AG08395 (cell line): ENCODE measurements at places on chromosomes 16 and 17.

DNA sequence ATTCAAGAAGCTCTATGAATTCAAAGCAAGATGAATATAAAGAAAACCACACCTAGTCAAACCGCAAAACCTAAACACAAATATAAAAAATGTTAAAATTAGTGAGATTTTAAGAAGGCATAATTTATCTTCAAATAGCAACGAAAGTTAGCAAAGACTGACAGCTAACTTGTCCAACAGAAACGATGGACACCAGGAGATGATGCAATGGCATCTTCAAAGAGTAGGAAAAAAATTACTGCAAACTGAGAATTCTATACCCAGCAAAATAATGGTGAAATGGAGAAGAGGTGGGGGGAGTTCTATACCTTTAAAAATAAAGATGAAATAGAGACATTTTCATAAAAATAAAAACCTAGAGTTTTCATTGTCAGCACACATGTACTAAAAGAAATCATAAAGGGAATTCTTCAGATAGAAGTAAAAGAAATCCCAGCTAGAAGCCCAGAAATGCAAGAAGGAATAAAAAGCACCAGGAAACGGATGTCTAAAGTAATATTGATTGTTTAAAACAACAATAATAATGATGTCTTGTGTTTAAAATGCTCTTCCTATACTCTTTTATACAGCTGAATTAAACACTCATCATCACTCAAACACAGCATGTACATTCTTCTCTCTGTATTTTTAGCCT lies 24.6 kb upstream of the TANC2 start:
- no peak for DNase-seq

GRCh38 chr16:253833-254232 lies 19.2 kb downstream of the FAM234A start:
- DNase-seq, result no peak

GRCh38 chr17:51128076-51128475 lies 7.4 kb upstream of the SPAG9 start:
- no peak for DNase-seq

GRCh38 chr17:58757162-58757613 lies 1.5 kb downstream of the PPM1E start:
- no peak for DNase-seq
